ENCODE measurements at places on chromosomes 7 and 10. TPM values are rescaled to one million over a fixed set of nuclear protein-coding genes. Genes with fewer than 3 reads are reported as not detected.

Gene PRF1
- 18.0 TPM for total RNA-seq

Gene UTF1
- not detected for total RNA-seq

Gene SNCG
- not detected for total RNA-seq

Gene CYP26C1
- 0.20 TPM for total RNA-seq

Gene KLLN
- 1.0 TPM for total RNA-seq

Gene PHYHIPL
- total RNA-seq, result not detected

Gene STAMBPL1
- 37.9 TPM for total RNA-seq

Gene NCF1
- total RNA-seq, result 6.8 TPM

Gene SPACDR
- total RNA-seq, result 5.7 TPM

Gene CADPS2
- total RNA-seq, result not detected

Gene TDRD1
- 0.39 TPM for total RNA-seq

Gene IFT22
- total RNA-seq, result 2.6 TPM

Gene SIRT1
- 58.8 TPM for total RNA-seq

- H3K27ac ChIP-seq, result no peak overlapping the region
- no peaks in the 10 kb centered on the region for H3K36me3 ChIP-seq
- DNase-seq, result no peak
- no peak overlapping the region for H3K4me3 ChIP-seq
These were observed 699.4 kb upstream of the GALNT17 start for GRCh38 chr7:70432567-70433001.

- no peak overlapping the region for H3K27ac ChIP-seq
- H3K4me1 ChIP-seq, result no peaks in the 10 kb centered on the region
- no peaks in the 10 kb centered on the region for H3K27me3 ChIP-seq
- DNase-seq, result no peak
These were observed 110.9 kb downstream of the BAMBI start for GRCh38 chr10:28788252-28788651.

- DNase-seq, result no peak
- H3K4me1 ChIP-seq, result peaks cover 64% of the 10 kb centered on the region
- H3K27ac ChIP-seq, result peak overlapping the region; percentile 79
- no peaks in the 10 kb centered on the region for H3K36me3 ChIP-seq
- no peaks in the 10 kb centered on the region for H3K27me3 ChIP-seq
These were observed 1.3 kb downstream of the NFE2L3 start for GRCh38 chr7:26153241-26153822.

- H3K36me3 ChIP-seq, result no peaks in the 10 kb centered on the region
- peak overlapping the region; percentile 68 for H3K27ac ChIP-seq
- DNase-seq, result peak; percentile 60
- peaks cover 79% of the 10 kb centered on the region for H3K4me1 ChIP-seq
- no peaks in the 10 kb centered on the region for H3K27me3 ChIP-seq
- H3K4me3 ChIP-seq, result no peak overlapping the region
These were observed 21.6 kb upstream of the GIMAP2 start for GRCh38 chr7:150663802-150664494.

DNA sequence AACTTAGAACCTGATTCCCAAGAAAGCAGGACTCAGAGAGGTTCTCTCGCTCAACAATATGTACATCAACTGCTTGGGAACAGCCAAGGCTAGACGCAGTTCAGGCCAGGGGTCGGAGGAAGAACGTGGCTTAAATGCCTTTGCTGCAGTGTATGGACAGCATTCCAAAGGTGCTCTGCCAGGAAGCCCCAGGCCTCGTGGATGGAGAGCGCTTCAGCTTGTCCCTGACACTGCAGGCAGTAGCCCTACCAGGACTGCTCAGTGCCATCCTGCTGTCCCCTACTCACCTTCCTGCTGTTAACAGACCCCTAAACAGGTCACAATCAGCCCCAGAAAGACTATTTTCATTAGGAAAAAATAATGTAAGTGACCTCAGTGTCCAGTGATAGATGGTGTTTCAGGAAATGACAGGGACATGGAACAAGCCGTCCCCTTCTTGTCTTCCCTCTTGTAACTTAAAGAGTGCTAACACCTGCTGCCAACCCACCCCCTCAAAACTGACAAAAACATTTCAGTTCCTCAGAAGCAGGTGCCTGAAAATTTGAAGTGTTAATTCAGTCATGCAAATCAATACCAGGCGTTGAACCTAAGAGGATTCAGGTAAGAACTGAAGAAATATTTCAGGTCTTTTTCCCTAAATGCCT lies 16.5 kb downstream of the CREB3L2 start:
- no peaks in the 10 kb centered on the region for H3K27me3 ChIP-seq
- no peaks in the 10 kb centered on the region for H3K36me3 ChIP-seq
- H3K4me1 ChIP-seq, result peaks cover 5% of the 10 kb centered on the region
- no peak overlapping the region for H3K4me3 ChIP-seq
- no peak for DNase-seq

DNA sequence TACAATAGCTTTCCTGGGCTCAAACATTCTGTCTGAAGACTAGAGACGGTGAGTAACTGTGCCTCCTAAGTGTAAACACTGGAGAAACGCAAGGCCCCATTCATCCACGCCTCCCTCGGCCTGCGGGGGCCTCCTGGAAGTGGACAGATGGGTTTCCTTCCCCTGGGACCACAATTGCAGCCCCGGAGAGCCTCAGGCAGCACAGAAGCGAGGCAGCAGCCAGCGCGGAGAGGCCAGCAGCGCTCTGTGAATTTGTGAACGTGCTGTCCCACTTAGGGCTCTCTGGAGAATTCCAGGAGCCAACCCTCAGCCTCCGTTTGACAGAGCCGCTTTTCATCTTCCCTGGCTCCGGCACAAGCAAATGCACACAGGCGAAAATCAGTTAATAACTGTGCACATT lies 23.2 kb upstream of the CALN1 start:
- no peak overlapping the region for H3K4me3 ChIP-seq
- no peaks in the 10 kb centered on the region for H3K27me3 ChIP-seq
- no peak overlapping the region for H3K27ac ChIP-seq
- H3K36me3 ChIP-seq, result no peaks in the 10 kb centered on the region
- no peaks in the 10 kb centered on the region for H3K4me1 ChIP-seq
- DNase-seq, result no peak

GRCh38 chr7:128132426-128133069 lies 101.3 kb upstream of the LRRC4 start:
- H3K4me3 ChIP-seq, result no peak overlapping the region
- DNase-seq, result no peak
- H3K36me3 ChIP-seq, result no peaks in the 10 kb centered on the region
- no peak overlapping the region for H3K27ac ChIP-seq
- peaks cover 31% of the 10 kb centered on the region for H3K27me3 ChIP-seq

DNA sequence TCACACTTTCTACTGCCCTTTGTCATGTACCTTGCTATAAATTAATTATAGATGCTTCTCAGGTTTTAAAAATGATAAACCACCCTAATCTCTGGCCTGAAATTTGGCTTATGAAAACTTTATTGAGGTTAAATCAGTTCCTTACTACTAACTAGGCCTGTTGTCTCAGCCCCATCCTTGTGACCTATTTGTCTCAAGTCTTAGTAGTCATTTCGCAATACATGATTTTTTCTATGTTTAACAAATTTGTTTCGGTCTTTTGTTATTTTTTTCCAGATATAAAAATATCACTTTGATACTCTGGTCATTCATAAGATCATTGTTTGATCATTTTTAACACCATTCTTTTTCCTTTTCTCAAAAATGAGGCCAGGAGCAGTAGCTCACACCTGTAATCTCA lies 411.6 kb downstream of the GFRA1 start:
- H3K27me3 ChIP-seq, result no peaks in the 10 kb centered on the region
- no peak for DNase-seq
- H3K4me1 ChIP-seq, result no peaks in the 10 kb centered on the region
- no peak overlapping the region for H3K4me3 ChIP-seq
- no peaks in the 10 kb centered on the region for H3K36me3 ChIP-seq
- no peak overlapping the region for H3K27ac ChIP-seq

GRCh38 chr10:88792661-88793060 lies 9.9 kb upstream of the LIPM start:
- H3K36me3 ChIP-seq, result no peaks in the 10 kb centered on the region
- DNase-seq, result no peak
- no peaks in the 10 kb centered on the region for H3K27me3 ChIP-seq

- H3K36me3 ChIP-seq, result peaks cover 8% of the 10 kb centered on the region
- no peak for DNase-seq
- no peaks in the 10 kb centered on the region for H3K4me1 ChIP-seq
- H3K27ac ChIP-seq, result no peak overlapping the region
- no peak overlapping the region for H3K4me3 ChIP-seq
These were observed 134.2 kb downstream of the SLC25A13 start for GRCh38 chr7:96187735-96188134.

- no peaks in the 10 kb centered on the region for H3K4me1 ChIP-seq
- no peak for DNase-seq
- H3K4me3 ChIP-seq, result no peak overlapping the region
- H3K36me3 ChIP-seq, result no peaks in the 10 kb centered on the region
- H3K27ac ChIP-seq, result no peak overlapping the region
- no peaks in the 10 kb centered on the region for H3K27me3 ChIP-seq
These were observed 175.7 kb downstream of the FOXP2 start for GRCh38 chr7:114590298-114590697.

- DNase-seq, result no peak
- no peak overlapping the region for H3K4me3 ChIP-seq
These were observed 27.3 kb upstream of the LIMK1 start for GRCh38 chr7:74056096-74056915.

GRCh38 chr7:148159331-148159730 lies 431.2 kb upstream of the C7orf33 start:
- H3K36me3 ChIP-seq, result no peaks in the 10 kb centered on the region
- no peak overlapping the region for H3K27ac ChIP-seq
- no peak for DNase-seq
- no peaks in the 10 kb centered on the region for H3K4me1 ChIP-seq
- no peak overlapping the region for H3K4me3 ChIP-seq

DNA sequence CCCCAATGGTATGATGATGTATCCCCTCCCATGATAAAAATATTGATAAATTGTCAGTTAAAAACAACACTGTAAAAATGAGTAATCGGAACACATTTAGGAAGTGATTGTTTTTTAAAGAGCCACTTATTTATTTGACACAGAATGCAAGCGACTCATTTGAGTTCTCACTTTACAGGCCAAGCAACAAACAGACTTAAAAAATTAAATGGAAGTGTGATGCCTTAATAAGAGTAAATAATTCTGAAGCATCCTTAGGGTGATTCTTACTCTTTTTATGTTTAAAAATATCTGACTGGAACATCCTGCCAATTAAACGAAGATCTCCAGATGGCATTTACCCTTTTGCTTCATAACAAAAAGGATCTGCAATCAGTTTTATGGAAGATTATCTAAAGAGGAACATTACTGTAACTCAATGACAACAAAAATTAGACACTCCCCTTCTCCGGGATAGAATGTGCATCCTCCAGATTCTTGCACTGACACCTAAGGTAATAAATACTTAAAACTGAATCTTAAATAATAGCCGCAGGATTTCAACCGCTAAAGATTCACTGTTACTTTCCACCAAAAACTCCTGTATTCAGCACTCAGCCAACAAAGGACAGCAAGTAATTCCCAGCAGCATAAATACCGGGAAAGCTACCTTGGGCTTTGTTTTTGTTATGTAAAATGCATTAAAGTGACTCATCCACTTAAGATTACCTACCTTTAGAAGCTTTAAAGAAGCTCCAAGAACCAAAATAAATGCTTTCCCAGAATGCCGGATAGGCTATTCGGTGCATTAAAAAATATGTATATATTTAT lies 1.7 kb downstream of the CACNA2D1 start:
- H3K36me3 ChIP-seq, result no peaks in the 10 kb centered on the region
- no peaks in the 10 kb centered on the region for H3K4me1 ChIP-seq
- H3K27me3 ChIP-seq, result peaks cover 6% of the 10 kb centered on the region
- H3K27ac ChIP-seq, result no peak overlapping the region

DNA sequence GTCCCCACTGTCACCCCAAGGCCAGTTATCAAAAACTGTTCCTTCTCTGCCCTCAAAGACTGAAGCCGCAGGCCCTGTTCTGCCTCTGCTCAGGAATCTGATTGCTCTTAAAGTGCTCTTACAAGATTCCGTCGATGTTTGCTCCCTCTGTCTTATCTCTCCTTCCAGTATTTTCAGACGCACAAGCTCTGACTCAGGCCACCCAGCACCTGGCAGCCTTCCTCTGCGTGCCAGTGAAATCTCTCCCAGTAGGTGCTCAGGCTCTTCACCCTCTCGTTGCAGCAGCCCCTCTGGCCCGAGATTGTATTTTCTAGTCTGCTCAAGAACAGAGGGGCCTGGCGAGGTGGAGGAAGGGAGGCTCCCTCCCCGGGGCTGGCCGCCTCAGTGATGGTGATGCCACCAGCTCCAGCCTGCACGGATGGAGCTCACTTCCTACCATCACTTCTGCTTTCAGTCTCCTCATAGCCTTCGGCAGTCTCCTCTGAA lies 276.2 kb downstream of the USP6NL start:
- no peaks in the 10 kb centered on the region for H3K27me3 ChIP-seq
- H3K4me1 ChIP-seq, result no peaks in the 10 kb centered on the region
- no peak overlapping the region for H3K4me3 ChIP-seq
- H3K36me3 ChIP-seq, result peaks cover 29% of the 10 kb centered on the region
- H3K27ac ChIP-seq, result no peak overlapping the region

DNA sequence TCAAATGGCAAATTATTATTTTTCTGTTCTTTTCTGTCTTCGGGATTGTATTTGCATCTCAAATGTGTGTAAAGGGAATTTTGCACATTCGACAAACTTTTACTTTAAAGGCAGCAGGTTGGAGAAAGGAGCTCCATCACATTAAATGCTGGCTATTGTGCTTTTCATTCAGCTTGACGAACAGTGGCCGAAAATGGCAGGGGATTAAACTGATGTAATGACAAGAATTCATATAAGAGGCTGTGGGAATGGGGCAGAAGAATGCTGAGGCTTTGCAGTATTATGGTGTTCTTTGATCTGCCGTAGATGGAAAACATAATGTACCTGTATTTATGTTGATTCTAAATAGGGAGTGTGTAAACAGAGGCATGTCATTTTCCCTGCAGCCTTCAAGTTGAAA lies 376.0 kb downstream of the LRMDA start:
- no peaks in the 10 kb centered on the region for H3K36me3 ChIP-seq
- H3K27ac ChIP-seq, result no peak overlapping the region
- H3K4me3 ChIP-seq, result no peak overlapping the region

DNA sequence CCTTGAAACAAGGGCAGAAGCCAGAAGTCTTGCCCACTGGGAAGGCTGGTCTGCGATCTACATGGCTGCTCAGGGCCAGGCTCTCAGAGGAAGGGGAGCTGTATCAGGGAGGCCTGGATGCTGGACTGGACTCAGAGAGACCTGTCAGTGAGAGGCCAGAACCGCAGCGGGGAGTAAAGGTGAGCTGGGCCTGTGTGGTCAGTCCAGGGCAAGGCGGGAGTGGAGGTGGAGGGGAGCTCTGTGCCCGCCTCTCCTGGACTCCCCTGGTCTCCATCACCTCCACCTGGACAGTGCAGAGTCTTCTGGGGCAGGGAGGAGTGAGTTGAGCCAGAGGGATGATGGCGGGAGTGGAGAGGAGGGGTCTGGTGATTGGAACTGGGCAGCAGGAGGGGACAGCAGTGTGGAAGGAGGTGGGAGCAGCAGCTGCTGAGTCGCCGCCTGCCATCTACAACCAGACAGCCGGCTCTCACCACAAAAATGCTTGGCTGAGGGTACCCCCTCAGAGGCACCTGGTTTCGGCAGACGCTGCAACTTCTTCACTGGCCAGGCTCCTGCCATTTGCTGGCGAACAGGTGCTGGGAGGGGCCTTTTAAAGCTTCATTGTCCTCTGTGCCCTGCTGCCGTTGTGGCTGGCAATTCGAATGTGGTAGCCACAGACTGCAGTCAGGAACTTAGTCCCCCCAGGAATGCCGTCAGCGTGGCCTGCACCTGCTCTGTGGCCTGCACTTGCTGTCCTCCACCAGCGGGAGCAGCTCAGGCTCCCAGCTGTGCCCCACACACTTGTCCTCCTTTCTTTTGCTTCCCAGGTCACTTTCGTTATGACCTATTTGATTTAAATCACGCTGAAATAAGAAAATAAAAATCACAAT lies 3.5 kb downstream of the RASSF4 start:
- no peak for DNase-seq
- H3K36me3 ChIP-seq, result no peaks in the 10 kb centered on the region
- no peaks in the 10 kb centered on the region for H3K27me3 ChIP-seq
- no peak overlapping the region for H3K27ac ChIP-seq
- H3K4me1 ChIP-seq, result peaks cover 32% of the 10 kb centered on the region
- no peak overlapping the region for H3K4me3 ChIP-seq

All from CD4-positive, alpha-beta memory T cell (primary cell).